ENCODE measurements at places on chromosomes 11 and 22. TPM values are rescaled to one million over a fixed set of nuclear protein-coding genes. Genes with fewer than 3 reads are reported as not detected.

Gene DRD2
- not detected for total RNA-seq

Gene NNMT
- 583 TPM for total RNA-seq

Gene HTR3A
- total RNA-seq: not detected

Gene FGF4
- not detected for total RNA-seq

Gene SCGB1A1
- not detected for total RNA-seq

Gene TCN2
- total RNA-seq: 82.0 TPM

Gene MIAT
- total RNA-seq: 0.81 TPM

Gene GLYAT
- not detected for total RNA-seq

Gene SMC1B
- total RNA-seq: not detected

Gene CHKA
- 12.5 TPM for total RNA-seq

Gene MYO7A
- total RNA-seq: 22.7 TPM

Gene PRODH
- total RNA-seq: 16.0 TPM

Gene CBL
- 21.0 TPM for total RNA-seq

- DNase-seq: no peak
Observed at GRCh38 chr11:125177543-125177942, 13.0 kb downstream of the PKNOX2 start.

DNA sequence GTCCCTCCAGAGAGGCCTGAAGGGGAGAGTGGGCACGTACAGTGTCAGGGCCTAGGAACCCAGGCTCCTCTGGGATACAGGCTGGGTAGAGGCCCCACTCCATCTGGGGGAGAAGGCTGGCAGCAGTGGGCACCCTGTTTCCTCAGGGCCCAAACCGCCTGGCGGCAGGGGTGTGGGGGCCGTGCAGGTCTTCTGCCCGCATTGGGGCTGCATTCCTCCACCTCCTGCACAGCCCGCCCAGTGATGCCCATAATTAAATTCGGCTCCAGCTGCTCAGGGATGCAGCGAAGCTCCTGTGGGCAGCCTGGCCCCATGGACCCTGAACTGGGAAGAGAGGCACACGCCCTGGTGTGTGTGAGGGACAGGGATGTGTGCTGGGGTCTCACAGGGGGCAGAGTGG is 35.4 kb downstream of the KCNQ1OT1 start:
- no peak for DNase-seq

DNA sequence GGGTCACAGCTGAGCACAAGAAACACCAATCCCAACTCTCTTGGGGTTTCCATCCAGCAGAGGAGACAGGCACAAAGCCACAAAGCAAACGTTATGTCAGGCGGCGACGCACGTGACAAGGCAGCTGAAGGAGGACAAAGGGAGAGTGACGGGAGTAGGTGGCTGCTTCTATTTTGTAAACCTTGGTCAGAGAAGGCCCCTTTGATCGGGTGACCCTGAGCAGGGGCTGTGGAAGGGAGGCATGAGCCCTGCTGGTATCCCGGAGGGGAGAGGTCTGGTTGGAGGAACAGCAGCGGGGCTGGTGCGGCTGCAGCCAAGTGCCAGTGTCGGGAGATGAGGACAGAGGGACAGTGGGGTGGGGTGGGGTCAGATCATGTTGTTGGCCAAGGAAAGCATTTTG is 17.3 kb upstream of the RFPL3 start:
- no peak for DNase-seq

DNA sequence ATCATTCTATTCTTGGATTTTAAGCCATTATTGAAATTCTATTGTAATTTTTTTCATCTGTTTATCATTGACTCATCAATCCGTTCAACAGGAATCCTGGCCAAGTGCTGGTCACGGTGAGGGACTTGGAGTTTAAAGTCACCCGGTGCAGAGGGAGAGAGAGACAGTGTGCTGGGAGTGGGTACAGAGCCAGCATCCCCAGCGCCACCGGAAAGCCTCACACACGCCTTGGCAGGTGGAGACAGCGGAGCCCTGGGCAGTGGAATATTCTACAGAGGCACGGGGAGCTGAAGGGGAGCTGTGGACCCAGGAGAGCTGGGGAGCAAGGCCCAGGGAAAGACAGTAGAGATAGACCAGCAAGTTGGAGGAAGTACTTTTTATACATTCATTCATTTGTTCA is 787.6 kb downstream of the BRD1 start:
- no peak for DNase-seq

DNA sequence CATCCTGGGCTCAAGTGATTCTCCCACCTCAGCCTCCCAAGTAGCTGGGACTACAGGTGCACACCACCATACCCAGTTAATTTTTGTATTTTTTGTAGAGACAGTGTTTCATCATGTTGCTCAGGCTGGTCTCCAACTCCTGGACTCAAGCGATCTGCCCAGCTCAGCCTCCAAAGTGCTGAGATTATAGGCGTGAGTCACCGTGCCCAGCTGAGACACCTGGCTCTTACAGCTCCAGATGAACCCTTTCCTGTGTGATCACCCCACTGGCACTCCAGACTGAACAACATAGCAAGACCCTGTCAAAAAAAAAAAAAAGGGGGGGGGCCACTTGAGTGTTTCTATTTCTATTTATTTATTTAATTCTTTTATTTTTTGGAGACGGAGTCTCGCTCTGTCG is 1.0 kb upstream of the ADSL start:
- DNase-seq: no peak

GRCh38 chr11:67631411-67631810 is 1.7 kb upstream of the NUDT8 start:
- DNase-seq: no peak

DNA sequence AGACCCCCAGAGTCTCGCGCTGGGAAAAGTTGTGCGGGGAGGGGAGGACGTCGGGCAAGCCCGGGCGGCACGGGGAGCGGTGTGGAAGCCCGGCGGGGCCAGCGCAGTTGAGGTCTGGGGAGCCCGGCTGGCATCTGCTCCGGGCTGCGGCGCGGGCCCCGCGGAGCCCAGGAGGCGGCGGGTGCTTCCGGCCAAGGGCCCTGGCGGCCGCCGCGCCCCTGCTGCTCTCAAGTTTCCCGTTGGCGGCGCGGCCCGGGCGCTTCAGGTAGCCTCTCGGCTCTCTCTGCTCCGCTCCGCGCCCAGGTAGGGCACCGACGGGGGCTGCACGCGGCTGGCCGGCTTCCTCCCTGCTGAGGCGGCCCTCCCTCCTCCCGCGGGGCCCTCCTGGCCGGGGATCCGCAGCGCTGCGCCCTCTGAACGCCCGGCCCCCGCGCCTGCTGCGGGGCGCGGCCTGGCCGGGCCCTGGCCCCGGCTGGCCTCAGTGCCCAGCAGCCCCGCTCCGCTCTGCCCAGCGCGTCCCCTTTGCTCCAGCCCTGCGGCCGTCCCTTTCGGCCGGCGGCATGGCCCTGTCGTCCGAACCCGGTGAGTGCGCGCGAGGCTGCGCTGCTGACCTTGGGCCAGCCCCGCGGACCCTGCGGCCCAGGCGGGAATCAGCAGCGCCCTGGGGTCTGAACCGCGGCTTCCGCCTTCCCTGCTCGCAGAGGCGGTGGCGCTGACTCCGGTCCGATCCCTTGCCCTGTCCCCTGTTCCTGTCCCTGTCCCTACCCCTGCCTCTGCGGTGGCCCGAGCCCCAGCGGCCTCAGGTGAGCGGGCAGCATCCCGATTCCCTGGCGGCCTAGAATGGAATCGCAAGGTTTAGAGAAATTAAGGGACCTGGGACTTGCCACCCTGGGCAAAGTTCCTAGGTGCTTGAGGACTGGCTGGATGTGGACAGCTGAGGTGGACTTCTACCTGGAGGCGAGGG is 4.3 kb upstream of the AMPD3 start:
- DNase-seq: no peak

DNA sequence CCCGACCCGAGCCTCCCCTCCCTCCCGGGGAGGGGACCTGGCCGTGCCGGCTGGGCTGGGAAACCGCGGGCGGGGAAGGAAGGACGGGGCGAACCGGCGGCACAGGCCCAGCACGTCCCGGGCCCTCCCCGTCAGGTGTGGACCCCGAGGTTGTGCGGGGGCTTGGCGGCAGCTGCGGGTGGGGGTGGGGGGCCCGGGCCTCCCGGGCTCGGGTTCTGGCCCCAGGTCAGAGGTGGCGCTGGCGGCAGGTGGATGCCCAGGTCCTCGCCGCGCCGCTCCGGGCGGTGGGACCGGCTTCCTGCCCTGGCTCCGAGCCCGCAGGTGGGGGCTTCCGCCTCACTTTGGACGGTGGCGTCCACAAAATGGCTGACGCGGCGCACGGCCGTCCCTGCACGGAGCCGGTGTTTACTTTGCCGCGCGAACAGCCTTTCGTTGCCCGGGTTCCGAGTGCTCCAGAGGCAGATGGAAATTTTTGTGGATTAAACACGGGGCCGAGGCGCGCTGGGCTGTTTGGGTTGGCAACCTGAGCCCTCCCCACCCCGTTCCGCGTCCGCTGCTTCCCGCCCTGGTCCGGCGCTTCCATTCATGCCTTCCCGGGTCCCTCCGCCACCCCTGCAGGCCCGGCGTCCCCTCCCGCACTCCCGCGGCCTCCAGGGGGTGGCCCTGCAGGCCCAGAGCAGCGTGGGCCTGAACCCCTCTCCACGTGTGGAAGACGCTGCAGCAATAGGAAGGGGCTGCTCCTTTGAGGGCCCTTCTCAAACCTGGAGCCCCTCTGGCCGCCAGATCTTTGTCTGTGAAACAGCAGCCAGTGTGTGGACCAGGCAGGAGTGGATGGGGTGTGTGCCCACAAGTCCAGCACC is 92.0 kb upstream of the KCNQ1OT1 start:
- DNase-seq: no peak

DNA sequence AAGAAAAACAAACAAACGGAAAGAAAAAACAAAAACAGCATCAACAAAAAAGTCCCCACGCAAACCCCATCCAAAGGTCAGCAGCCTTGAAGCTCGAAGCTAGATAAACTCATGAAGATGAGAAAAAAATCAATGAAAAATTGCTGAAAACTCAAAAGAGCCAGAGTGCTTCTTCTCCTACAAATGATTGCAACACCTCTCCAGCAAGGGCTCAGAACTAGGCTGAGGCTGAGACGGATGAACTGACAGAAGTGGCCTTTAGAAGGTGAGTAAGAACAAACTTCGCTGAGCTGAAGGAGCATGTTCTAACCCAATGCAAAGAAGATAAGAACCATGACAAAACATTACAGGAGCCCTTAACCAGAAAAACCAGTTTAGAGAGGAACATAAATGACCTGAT is 18.4 kb upstream of the FTH1 start:
- no peak for DNase-seq

GRCh38 chr22:31602259-31602952 is 59.6 kb downstream of the PISD start:
- DNase-seq: no peak

DNA sequence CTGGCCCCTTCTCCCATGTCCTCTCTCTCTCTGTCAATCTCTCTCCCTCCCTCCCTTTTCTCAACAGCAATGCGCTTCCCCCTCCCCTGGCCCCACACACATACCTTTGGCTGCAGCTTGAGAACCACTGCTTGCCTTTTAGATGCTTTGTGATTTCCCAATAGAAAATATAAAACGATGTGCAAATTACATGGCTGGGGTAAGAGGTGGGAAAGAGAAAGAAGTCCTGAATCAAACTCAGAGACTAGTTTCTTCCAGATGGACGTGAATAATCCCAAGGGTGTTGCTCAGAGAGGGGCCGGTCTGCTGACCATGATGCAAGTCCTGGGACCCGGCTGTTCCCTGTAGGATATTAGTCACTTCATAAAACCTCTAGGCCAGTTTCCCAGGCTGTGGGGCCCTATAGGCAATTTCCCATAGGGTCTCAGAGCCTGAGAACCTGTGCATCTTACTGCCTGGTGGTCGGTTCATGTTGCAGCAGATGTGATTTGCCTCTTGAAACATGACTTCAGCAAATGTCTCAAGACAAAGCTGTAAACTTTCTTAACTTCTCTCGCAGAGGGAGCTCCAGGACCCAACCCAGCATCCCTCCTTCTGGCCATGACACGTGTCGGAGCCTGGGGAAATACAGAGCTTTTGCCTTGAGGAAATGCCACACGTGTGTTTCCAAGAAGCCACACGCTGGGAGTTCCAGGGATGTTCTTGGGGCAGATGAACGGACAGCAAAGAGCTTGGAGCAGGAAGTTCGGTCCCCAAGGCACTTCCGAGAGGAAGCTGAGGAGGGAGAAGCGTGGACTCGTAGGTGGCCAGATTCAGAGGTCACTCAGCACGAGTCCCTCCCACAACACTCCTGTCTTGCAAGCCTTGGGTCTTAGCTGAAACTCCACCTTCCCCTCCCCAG is 34.5 kb upstream of the ETS1 start:
- no peak for DNase-seq

DNA sequence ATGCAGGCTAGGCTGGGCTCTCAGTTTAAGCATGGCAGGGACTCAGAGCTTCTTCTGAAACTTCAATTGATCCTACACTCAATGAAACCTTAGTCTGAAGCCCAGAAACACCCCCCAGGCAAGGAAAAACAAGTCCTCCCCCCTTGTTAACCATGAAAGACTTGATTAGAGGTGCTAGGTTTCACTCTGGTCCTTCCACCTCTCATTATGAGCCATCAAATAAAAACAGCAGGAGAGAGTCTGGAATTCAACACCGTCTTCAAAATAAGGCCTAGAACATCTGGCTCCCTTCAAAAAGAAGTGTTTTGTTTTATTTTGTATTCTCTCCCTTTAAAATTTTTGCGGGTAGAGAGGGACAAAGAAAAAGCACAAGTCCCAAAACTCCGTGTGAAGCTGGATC is 95.7 kb downstream of the NAT10 start:
- no peak for DNase-seq

DNA sequence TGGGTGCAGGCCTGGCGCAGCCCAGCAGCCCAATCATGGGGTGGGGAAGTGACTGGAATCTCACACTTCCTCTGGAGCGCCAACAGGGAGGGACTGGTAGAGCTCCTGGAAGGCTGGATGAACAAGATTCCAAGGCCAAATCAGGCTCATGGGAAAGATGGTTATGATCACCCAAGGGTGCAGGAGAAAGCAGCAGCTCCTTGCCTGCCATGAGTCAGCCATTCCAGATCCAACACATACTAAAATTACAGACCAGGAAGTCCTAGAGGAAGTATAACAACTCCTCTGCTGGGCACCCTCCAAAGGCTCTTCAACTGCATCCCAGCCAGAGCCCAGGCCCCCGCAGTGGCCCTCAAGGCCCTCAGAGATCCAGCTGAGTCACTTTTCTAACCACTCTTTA is 427.3 kb downstream of the TENM4 start:
- DNase-seq: no peak

DNA sequence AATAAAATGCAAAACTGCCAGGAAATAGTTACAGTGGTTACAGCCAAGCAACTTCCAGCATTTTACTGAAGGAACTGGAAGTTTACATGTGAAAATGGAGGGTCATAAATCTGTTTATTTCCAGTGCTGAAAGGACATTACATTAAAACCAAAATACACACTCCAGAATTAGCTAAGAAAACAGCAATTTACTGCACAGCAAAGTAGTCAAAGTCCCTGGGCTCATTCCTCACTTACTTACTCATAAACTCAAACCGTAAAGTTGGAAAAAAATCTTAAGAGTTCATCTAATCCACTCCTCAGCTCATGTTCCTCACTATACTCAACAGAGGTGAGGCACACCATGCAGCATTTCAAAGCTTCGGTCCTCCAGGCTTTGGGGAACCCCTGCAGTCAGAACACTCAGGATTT is 17.4 kb downstream of the CTSC start:
- DNase-seq: no peak

- DNase-seq: no peak
Observed at GRCh38 chr11:126927623-126928022, 72.9 kb downstream of the KIRREL3 start.

GRCh38 chr11:12258451-12258850 is 118.9 kb upstream of the PARVA start:
- no peak for DNase-seq
